Stimulated activated CD4-positive, alpha-beta T cell treated with anti-CD3 and anti-CD28 coated beads, TNF-alpha, amount 100 ng/mL, for 1 hour (primary cell): ENCODE measurements at places on chromosomes 13 and 19.

DNA sequence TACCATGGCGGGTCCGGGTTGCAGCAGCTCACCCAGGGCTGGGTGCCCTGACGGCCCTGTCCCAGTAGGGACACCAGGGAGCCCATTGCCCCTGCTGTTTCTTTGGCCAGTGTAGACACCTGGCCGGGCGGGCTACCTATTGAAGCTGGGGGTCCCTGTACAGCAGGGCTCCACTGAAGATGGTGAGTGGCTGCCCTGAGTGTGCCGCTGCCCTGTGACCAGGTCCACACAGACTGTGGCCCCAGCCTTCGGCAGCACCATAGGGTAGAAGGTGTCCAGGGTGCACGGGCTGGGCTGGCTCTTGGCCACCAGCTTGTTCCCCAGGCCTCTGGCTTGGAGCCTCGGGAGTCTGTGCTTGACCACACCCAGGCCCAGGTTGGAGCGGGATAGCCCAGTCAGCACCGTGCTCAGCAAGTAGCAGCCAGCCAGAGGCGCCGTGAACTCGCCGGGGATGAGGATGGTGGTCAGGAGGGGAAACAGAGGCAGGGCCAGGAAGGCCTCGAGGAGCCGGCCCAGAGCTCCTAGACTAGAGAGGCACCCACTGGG, 25.4 kb upstream of the NPAS1 start:
- no peak for DNase-seq

GRCh38 chr13:35159041-35159440, 217.0 kb downstream of the NBEA start:
- no peak for DNase-seq

GRCh38 chr19:14408491-14409145, 10.5 kb downstream of the DDX39A start:
- no peak for DNase-seq

- no peak for DNase-seq
Observed at GRCh38 chr13:85601526-85601925, 197.7 kb downstream of the SLITRK6 start.

GRCh38 chr19:32537580-32537979, 43.4 kb upstream of the PDCD5 start:
- DNase-seq: no peak

DNA sequence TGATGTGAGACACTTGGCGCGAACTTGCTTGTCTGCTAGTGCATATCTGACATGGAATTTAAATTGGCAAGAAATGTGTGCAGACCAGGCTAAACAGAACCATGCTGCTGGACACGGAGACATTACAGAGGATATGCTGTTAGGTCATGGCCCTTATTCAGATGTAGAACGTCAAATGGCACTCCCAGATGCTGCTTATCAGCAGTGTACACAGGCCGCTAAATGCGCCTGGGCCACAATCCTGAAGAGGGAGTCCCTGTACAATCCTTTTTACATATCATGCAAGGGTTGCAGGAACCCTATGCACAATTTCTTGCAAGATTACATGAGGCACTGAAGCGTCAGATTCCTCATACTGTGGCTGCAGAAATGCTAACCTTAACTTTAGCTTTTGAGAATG, 9.3 kb downstream of the ZNF350 start:
- no peak for DNase-seq

DNA sequence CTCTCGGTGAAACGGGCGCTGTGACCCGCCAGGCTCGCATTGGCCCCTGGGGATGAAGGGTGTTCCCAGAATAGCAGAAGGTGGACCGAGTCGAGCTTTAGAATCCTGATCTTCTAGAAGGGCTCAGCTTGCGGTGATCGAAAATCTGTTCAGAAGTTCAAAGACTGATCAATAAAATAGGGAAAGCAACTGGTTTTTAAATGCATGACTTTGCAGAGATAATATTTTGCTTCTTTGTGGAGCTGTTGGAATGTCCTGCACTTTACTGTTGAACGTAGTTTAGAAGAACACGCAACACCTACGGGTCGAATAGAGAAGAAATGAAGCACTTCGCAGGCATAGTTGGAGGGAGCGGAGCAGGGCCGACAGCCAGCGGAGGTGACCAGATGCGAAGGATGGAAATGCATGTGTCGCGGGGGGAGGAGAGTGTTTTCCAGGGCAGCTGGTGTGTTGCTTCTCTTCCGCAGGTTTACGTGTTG, 766 bp downstream of the CEBPG start:
- DNase-seq: no peak

DNA sequence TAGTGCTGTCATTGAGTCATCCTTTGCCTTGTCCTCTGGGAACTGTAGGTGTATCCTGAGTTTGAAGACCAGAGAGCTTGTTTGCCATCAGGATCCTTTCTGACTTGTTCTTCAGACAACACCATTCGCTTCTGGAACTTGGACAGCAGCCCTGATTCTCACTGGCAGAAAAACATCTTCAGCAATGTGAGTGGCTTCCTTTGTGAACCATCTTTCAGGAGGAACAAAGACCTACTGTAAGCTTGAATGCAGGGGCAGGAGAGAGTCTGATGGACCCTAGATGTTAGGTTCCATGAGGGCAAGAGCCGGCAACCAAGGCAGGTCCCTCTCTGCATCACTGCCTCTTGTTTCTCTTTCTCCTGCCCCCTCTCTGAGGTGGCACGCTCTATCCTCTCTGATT, 26.7 kb downstream of the WDR62 start:
- DNase-seq: no peak

GRCh38 chr19:4014541-4015491, 7.3 kb downstream of the PIAS4 start:
- DNase-seq: no peak

- no peak for DNase-seq
Observed at GRCh38 chr13:47480951-47481350, 520.1 kb downstream of the SUCLA2 start.

- DNase-seq: peak; percentile 99
Observed at GRCh38 chr19:8513687-8514504, at the start of gene ZNF414. TSS of gene ZNF414 (minus strand) at chr19:8514167. CDS start at chr19:8514046, 121 bp downstream.

DNA sequence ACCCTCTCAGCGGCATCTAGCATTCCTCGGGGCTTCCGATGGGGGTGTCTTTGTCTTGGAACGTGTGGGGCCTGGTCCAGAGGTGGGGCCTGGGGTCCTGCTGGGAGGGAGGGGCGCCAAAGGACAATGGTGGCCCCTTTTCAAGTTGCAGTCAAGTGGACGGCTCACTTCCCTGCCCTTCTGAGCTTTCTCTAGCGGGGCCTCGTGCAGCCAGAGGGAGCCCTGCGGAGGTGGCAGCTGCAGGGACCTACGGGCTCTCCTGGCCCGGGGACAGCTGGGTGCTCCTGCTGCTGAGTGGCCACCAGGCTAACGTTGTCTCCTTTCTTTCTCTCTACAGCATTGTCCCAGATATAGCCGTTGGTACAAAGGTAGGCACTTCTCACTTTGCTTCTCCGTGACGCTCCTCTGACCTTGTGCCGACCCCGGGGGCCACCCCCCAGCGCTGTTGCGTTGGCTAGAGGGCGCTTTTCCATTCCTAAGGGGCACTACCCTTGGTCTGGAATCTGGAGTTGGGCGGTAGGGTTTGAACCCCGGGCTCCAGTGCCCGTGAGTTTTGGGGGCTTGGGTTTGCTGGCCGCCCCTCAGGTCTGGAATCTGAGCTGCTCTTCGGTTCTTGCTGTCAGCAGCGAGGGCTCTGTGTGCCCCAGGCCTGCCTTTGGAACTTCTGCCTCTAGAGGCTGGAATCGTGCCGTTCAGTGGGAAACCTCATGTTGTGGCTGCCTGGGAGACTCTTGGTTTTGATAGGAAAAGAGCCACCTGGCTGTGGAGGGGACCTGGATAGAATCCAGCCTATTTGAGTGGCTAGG, 2.0 kb downstream of the PTBP1 start:
- no peak for DNase-seq

DNA sequence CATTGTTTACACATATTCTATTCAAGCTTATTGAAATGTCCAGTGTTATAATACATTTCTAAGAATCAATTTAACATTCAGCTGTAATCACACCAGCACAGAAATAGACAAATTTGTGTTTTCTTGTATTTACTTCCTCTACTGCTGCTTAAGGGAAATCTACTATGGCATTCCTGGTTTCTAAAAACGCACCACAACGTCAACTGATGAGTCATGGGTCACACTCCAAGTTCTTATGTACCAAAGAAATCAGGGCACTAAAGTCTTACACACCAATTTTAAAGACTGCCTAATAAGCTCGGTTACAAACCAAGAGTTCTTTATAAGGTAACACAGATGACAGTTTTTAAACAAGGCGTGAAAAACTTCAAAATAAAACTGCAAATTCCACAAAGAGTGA, 13.2 kb downstream of the LNX2 start:
- DNase-seq: no peak

DNA sequence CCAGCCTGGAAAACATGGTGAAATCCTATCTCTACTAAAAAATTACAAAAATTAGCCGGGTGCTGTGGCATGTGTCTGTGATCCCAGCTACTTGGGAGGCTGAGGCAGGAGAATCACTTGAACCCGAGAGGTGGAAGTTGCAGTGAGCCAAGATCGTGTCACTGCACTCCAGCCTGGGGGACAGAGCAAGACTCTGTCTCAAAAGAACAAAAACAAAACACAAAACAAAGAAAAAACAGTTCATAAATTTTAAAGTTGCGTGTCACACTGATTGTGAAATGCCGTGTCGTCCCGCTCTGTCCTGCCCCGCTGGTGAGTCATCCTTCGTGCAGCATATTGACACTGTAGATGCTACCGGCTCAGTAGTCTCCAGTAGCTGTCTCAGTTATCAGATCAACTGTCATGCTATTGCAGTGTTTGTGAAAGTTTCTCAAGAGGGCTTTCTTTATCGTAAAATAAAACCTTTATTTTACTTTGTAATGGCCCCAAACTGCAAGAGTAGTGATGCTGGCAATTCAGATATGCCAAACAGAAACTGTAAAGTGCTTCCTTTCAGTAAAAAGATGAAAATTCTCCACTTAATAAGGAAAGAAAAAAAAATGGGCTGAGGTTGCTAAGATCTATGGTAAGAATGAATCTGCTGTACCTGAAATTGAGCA, 36.4 kb upstream of the IGFL1 start:
- no peak for DNase-seq

GRCh38 chr19:58546019-58546530, 2.2 kb downstream of the TRIM28 start:
- DNase-seq: no peak

DNA sequence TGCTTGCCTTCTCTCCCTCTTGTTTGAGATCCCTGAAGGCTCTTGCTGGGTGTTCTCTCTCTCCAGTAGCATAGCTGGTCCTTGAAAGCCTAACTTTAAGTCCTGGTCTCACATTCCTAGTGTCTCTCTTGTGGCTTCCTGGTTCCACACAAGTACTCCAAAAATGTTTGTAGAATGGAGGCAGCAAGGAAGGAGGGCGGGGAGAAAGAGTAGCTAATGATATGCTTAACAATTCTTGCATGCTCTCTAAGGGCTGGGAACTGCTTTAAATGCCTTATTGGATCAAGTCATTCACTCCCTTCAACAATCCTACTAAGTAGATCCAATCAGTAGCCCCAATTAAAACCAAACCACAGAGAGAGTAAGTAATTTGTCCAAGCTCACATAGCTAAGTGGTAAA, 357.3 kb downstream of the KLF5 start:
- no peak for DNase-seq

- DNase-seq: peak; percentile 24
Observed at GRCh38 chr19:5001615-5002014, 32.7 kb downstream of the KDM4B start.

GRCh38 chr13:98576963-98577835, at the start of gene STK24:
TSS of gene STK24 (minus strand) at chr13:98577107. CDS start at chr13:98576786, 321 bp downstream.
- DNase-seq: peak; percentile 68

GRCh38 chr13:90414691-90415596, 932.5 kb upstream of the MIR17HG start:
- no peak for DNase-seq

DNA sequence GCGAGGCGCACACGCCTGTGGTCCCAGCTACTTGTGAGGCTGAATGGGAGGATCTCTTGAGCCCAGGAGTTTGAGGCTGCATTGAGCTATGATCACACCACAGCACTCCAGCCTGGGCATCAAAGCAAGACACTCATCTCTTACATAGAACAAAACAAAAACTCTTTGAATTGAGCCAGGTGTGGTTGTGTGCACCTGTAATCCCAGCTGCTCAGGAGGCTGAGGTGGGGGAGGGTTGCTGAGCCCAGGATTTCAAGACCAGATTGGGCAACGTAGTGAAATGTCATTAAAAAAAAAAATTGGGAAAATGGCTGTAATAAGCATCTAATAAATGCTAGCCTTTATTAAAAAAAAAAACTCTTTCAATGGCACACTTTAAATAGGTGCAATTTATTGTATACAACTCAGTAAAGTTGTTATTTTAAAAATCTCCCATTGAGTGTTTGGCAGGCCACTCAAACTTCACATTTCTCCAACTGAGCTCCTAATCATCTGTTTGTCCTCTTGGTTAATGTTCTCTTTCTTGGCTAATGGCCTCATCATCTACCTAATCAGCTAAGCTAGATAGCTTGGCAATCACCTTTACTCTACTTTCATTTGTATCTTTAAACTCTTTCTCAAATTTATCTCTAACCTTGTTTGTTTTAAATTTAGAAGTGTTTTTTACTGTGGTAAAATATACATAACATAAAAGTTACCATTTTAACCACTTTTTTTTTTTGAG, 28.1 kb upstream of the HMGB1 start:
- no peak for DNase-seq

DNA sequence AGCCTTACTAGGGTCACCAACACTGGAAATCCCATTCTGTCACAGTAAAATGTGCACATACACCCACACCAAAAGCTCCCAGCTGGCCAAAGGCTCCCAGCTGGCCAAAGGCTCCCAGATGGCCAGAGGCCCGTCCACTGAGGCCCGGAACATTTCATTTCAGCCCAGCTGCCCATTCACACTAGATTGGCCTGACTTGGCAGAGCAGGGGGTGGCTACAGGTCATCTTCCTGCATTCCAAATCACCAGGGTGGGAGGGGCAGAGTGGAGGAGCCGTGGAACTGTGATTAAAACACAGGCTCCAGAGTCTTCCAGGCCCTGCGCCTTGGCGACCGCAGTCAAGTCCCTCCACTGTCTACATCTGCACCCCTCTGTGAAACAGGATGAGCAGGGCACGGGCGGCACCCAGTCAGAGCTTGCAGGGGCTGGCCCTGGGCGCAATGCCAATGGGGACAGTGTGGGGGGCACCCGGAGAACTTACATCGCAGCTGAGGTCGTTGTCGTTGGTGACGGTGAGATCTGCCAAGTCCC, 10.1 kb upstream of the PRKD2 start:
- no peak for DNase-seq

DNA sequence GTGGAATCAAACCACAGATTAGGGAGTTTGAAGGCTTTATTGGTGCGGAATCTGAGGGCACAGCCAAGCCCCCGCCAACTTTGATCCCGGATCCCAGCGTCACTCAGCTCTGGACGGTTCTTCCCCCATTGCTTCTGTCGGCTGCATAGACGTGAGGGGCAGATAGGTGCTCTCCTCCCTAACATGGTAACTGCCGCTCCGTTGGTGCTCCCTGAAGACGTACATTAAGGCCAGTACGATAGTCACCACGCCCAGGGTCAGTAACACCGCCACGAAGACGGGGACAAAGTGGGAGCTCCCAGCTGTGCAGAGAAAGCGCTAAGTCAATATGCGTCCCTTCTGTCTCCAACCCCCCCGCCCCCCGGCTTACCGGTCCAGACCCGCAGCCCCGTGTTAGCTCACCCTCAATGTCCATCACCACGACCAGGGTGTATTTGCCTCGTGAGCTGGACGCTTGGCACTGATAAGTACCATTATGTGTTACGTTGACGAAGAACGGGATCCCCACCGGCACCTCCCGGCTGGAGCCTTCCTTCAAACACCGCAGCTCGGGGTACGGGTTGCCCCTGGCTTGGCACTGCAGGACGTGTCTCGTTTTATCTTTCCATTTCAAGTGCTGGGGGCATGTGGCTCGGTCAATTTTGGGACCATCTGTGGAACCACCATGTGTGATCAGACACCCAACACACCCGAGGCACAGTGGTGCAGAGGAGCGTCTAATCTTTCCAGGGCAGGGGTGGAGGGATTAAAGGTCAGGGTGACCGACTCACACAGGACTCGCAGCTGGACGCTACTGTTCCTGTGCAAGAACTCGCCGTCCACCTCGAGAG, 644 bp upstream of the RAVER1 start:
- no peak for DNase-seq
